ENCODE measurements at places on chromosomes 6 and 20. TPM values are rescaled to one million over a fixed set of nuclear protein-coding genes. Genes with fewer than 3 reads are reported as not detected.

GRCh38 chr20:11378252-11378651 lies 539.4 kb upstream of the BTBD3 start:
- no peak for DNase-seq

GRCh38 chr6:104519566-104519965 lies 340.2 kb downstream of the HACE1 start:
- DNase-seq, result no peak

- no peak for DNase-seq
These were observed 46.2 kb upstream of the ADIG start for GRCh38 chr20:38534756-38535155.

DNA sequence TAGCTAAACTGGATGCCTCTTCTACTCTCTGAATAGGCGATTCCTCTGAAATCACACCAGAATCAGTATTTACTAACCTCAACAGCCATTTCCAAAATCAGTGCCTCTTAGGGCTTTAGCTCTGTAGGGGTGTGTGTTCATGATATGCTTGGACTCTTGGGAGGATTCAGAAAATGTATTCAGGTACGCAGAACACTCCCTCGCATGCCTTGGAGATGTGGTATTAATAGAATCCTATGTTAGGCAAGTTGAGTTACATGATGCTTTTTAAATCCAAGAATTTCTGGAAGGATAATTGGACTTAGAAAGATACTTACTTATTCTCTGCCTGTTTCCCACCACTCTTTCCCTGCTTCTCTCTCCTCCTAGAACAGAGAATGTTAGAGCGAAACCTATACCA lies 31.8 kb upstream of the PBOV1 start:
- DNase-seq, result no peak

DNA sequence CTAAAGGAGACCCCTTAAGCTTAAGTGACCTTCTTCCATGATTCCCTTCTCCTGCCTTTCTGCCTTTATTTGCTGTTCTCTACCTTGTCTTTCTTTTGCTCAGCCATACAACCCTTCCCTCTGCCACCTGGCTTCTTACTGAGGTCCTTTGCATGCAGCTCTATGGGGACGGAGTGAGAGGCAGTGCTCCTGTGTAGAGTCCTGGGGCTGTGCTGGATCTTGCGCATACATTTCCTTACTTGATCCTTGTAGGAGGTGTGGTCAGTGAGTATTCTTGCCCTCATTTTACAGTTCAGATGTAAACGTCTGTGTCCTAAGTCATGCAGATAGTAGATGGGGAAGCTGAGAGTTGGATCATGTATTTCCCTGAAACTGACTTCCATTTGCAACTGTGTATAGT lies 5.7 kb downstream of the SASH1 start:
- no peak for DNase-seq

- no peak for DNase-seq
These were observed 1.6 kb upstream of the TFAP2B start for GRCh38 chr6:50816947-50817645.

DNA sequence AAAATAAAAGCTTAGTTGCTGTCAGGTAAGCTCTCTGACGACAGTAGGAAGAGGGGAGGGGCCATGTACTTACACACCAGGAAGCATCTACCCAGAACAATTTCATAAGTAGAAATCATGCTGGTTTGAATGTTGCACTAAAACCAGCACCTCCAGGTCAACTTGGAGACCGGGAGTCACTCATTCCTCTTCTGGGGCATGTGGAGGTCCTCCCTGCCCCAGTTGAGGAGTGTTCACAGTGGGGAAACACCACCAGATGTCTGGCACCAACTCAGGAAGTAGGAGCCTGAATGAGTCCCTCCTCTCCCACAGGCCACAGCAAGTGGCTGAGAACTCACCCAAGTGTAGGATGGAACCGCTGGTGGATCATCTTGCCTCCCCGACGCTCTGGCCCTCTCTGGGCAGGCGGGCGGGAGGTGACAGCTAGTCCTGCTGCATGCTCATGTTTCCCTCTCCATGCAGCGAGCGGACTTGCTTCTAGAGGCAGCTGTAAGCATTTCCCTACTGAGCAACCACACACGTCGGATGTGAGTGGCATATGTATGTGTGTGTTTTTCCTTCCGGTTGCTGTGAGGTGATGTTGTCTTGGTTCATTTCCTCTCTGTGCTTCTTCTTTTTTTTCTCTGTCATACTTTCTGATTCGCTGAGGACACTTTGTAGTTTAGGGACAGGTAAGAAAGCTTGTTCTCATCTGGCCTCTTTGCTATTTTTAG lies 149.5 kb upstream of the NEDD9 start:
- no peak for DNase-seq

DNA sequence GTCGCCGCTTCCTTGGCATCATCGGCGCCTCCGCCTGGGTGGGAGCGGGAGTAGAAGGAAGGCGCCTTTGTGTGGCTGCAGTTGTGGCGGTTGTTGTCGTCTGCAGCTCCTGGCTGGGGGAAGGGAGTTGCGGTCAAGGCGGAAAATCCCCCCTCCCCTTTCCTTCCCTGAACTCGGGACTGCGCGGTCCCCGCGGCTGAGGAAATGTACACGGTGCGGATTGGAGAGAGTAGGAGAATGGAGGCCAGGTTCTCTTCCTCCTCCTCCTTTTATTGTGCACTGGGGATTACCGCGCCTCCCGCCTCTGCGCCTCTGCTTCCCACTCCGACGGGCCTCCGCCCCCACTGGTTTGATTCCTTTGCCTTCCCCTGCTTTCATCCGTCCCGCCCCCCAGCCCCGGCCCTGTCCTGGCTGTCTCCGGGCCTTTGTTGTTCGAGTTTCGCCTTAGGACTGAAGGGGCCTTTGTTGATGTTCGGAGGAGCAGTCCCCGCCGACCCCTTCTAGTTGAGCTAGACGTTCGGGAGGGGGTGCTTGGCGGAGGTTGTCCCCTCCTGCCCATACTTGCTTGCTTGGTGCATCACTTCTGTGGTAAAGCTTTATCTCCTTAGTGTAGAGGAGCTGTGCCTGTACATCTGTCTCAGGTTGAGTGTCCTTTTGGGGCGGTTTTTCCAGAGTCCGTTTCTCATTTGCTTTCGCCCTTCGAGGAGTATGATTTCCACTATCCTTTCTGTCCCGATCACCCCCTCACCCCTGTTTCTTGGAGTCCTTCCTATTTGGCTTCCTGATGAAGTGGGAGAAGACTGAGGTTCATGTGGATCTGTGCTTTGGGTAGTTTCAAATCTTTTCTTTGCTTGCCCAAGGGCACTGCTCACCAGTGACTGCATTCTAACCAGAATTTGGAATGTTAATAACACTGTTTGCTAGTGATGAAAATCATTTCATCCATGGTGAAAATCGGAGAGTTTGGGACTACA lies 764 bp downstream of the ZNF292 start:
- peak; percentile 35 for DNase-seq

- DNase-seq, result no peak
These were observed 1.8 kb downstream of the PLA2G7 start for GRCh38 chr6:46733341-46733801.

DNA sequence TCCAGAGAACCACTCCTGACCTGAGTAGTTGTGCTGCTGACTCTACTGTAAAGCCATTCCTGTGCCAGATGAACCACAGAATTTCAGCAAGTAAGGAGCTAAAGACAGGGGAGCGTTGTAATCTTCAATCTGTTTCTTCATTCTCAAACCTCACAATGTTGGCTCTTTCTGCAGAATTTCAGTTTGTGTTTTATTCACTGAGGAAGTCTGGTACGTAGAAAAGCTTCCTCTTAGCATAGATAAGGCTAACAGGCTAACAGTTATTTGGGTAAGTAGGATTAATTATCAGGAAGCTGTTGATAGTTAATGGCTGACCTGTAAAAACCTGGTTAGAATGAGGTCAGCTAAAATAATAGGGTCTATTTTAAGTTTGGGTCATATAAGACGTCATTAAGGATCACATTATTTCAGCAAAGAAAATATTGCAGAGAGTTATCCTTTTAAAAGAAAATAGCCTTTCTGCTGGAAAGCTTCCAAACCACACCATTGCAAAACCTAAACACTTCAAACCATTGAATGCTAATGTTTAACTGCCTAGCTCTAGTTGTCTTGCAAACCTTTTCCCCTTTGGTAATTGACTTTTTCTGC lies 14.1 kb upstream of the TENT5A start:
- DNase-seq, result peak; percentile 98

- no peak for DNase-seq
These were observed 102.6 kb upstream of the LAMP5 start for GRCh38 chr20:9411833-9412232.

- no peak for DNase-seq
These were observed 432.8 kb downstream of the PKHD1 start for GRCh38 chr6:51654647-51655046.

DNA sequence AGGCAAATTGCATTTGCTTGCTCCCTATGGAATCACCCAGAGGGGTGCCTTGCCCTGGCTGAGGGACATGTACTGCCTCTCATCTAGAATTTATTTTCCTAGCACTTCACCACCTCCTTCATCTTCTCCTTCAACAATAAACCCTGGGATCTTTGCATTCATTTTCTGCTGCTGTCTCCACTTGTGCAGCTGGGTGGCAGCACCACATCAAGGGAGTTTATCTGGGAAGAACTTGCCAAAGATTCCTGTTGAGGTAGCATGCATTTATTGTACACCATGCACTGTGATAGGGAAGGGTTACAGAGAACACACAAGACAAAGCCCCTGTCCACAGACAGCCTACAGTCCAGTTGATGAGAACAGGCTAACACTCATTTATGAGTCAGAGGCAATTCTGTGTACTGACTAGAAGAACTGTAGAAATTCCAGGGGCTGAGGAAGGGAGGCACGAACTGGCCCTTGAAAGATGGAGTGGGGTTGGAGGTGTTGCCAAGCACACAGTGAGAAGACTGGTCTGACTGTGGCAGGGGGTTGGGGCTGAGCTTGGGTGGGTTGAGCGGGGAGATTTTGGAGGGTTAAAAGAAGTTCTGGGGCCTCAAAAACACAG lies 17.5 kb downstream of the C20orf173 start:
- peak; percentile 59 for DNase-seq

DNA sequence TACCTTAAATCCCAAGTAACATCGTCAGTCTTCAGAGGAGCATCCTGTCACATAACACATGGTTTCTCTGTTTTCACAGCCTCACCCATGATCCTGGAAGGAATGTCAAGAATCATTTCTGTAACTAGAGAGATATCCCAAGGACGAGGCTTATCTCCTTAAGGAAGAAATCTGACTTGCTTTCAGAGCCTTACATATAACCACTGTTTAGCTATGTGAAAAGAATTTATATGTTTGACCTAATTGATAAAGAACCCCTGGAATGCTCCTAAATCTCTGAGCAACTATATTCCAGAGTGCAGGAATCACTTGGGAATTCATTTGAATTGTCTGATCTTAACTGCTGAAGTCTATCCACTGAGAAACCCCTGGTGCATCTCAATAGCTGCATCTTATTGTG lies 243.1 kb downstream of the ALDH8A1 start:
- peak; percentile 54 for DNase-seq

GRCh38 chr6:101605874-101606273 lies 212.4 kb downstream of the GRIK2 start:
- DNase-seq, result no peak

DNA sequence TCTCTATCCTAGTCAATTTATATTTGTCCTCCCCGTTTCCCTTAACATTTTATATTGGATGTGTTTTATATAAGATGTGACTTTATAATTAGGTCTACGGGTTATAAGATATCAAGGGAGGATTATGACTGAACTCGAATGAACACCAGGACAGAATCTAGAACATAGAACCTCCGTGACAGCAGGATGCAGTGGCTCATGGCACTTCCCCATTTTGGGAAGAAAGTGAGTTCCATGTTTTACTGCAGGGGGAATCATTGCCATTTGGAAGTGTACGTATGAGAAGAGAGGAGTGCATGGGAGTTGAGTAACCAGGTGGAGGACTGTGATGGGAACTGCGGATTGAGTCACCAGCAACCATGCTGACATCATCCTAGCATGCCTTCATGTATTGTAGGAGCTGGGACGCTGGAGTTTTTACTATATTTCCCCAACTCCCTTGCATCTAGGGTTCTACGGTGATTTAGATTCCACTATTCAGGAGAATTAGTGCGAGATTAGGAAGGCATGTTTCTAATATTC lies 56.1 kb upstream of the FOXC1 start:
- DNase-seq, result no peak

GRCh38 chr20:3093861-3094361 lies 9.4 kb upstream of the AVP start:
- DNase-seq, result no peak

DNA sequence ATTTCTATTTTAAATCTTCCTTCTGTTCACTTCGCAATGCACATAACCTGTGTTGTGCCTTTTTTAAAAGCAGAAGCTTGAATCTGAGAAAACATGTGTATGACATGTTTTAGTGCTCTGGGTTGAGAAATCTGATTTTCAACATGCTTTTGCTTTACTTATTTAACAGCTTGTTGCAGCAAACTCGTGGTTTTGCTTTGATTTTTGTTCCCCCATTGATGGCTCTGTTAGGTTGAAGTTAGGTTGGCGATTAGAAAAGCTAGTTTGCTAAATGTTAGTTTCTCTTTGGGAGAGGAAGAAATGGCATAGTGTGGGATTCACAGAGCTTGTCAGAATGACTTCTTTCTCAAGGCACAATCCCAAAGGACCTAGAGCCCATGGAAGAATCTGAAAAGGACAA lies 170.8 kb downstream of the TMEM242 start:
- peak; percentile 32 for DNase-seq

GRCh38 chr6:20265842-20266241 lies 53.6 kb upstream of the MBOAT1 start:
- no peak for DNase-seq

SLC17A4 gene
- not detected for total RNA-seq

EEF1A2 gene
- not detected for total RNA-seq

C20orf204 gene
- 1.6 TPM for total RNA-seq

CNKSR3 gene
- total RNA-seq, result 11.7 TPM

CTCFL gene
- not detected for total RNA-seq

NT5E gene
- total RNA-seq, result 67.2 TPM

C4B gene
- 4.1 TPM for total RNA-seq

IRAK1BP1 gene
- total RNA-seq, result 7.9 TPM
